ENCODE measurements at places on chromosomes 3 and 15.

DNA sequence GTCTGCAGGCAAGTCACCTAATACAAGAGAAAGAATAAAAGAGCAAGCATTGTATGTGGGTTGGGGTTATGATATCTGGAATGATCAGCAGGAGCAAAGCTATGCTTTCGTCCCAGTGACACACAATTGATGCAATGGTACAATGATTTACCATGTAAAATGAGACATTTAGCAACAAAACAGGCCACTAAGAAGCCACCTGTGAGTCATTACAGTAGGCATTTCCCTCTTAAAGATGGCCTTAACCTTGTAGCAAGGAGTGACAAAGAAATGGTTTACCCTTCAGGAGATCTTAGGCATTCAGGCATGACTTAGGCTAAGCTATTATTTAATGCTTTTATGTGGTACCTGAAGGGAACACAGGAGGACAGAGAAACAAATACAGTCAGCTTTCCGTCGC, 373.3 kb upstream of the RBMS3 start:
- no peak for DNase-seq

GRCh38 chr3:184188080-184188479, 2.1 kb downstream of the ABCF3 start:
- DNase-seq: no peak

GRCh38 chr15:59344311-59344710, 28.4 kb downstream of the MYO1E start:
- no peak for DNase-seq

DNA sequence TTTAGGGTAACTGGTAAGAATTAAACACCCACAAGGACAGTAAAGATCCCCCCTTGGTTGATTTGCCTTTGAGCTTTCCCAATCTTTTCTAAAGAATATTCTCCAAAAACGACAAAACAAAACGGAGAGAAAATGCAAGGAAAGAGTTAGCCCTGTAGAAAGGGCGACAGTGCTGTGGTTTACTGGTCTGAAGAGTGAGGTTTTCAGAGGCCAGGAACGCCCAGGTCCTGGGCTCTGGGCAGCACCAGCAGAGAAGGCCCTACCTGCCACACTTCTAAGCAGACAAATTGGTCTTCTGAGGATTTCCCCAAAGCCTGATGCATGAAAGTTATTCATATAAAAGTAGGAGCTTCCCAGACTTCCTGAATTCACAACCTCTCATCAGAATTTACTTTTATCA, 119.3 kb downstream of the KCNMB2 start:
- no peak for DNase-seq

GRCh38 chr15:34122771-34123183, 20.9 kb downstream of the PGBD4 start:
- no peak for DNase-seq

DNA sequence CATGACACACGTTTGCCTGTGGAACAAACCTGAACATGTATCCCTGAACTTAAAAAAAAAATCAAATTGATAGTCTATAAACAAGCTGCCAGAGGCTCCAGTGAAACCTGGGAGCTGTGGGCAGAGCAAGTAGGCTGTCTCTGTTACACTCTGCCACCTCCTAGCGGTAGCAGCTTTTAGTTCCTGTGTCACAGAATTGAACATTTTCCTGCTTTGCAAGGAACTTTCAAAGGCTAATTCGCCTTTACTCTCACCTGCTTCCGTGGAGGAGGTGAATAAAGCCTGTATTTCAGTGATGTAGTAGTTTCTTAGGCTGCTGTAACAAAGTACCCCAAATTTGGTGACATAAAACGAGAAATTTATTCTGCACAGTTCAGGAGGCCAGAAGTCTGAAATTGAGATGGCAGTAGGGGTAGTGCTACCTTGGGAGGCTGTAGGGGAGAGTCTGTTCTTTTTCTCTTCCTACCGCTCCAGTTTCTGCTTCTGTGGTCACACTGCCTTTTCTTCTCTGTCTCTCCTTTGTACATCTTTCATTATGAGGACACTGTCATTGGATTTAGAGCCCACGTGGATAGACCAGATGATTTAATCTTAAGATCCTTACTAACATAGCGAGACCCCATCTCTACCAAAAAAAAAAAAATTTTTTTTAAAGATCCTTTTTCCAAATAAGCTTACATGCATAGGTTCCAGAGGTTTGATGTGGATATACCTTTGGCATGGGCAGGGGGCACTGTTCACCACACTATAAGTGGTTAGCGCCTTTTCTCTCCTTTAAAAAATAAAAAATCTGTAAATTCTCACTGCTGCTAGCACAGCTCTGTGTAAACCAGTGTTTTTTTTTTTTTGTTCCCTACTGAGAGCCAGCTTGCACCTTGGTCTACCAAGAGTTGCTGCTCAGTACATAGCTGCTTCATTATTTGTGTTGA, 25.3 kb downstream of the FBXO22 start:
- peak; percentile 27 for DNase-seq
